ENCODE measurements at places on chromosomes 2 and 18.

DNA sequence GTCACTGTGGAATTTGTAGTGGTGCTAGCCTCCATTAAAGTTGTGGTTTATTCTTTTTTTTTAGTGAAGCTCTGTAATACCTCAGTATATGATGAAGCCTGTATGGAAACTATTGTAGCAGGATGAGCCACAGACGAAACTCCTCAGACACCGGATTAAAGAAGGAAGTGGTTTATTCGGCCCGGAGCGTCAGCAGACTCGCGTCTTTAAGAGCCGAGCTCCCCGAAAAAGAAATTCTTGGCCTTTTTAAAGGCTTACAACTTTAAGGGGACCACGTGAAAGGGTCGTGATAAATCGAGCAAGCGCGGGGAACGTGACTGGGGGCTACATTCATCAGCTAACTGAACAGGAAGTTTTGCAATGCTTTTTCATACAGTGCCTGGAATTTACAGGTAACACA lies 8.1 kb upstream of the CCL20 start:
- DNase-seq, result no peak

GRCh38 chr2:214436470-214436869 lies 25.6 kb downstream of the VWC2L start:
- DNase-seq, result no peak

DNA sequence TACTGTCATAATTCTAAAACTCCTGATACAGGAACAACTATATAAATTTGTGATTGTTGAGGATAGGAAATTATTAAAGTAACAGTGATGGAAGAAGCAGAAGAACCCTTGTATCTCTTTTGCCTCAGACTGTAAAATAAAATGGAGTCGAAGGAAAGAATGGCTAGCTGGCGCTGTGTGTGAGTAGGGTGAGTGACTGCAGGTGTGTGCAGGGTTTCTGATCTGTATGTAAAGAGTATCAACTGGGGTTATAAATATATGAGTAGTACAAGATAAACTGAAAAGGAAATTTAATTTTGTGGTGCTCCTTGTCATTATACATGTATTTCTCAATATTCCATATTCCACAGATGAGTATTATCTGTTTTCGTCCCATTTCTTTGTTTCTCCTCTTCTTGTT lies 15.2 kb downstream of the POLI start:
- DNase-seq, result no peak

- DNase-seq, result no peak
These were observed 17.5 kb downstream of the YWHAQ start for GRCh38 chr2:9613291-9613690.

DNA sequence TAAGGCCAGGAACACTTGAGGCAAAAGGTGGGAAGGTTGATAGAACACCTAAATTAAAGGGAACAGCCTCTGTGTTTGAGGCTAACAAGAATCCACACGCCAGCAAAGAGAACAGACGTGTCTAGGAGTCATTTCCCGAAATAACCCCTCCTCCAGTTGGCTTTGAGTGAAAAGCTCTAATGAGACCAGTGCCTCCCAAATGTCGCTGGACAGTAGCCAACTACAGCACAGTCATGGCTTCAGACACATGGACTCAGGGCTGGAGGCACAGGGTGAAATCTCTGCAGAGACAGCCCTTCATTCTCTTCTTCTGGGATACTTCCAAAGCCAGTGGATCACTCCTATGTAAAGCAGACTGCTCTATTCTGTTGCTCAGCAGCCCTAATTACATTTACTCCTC lies 49.6 kb downstream of the SOWAHC start:
- DNase-seq, result no peak

- no peak for DNase-seq
These were observed 1.5 kb downstream of the UCN start for GRCh38 chr2:27306573-27307286.

DNA sequence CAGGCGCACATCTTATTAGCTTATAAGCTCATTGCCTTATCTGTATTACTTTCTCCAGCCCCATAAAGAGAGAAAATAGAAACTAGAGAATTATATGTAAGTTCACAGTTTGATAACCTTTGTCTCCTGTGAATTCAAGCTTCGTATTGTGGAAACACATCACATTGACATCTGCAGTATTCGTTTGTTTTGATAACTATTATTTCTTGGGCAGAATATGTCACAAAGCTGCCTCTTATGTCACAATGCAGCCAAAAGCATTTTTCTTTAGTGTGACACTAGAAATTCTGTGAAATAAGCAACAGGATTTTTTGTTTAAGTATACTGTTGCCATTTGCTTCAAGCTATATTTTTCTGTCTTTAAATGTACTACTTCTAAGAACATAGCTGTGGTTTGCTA lies 221.5 kb downstream of the DOK6 start:
- DNase-seq, result no peak

DNA sequence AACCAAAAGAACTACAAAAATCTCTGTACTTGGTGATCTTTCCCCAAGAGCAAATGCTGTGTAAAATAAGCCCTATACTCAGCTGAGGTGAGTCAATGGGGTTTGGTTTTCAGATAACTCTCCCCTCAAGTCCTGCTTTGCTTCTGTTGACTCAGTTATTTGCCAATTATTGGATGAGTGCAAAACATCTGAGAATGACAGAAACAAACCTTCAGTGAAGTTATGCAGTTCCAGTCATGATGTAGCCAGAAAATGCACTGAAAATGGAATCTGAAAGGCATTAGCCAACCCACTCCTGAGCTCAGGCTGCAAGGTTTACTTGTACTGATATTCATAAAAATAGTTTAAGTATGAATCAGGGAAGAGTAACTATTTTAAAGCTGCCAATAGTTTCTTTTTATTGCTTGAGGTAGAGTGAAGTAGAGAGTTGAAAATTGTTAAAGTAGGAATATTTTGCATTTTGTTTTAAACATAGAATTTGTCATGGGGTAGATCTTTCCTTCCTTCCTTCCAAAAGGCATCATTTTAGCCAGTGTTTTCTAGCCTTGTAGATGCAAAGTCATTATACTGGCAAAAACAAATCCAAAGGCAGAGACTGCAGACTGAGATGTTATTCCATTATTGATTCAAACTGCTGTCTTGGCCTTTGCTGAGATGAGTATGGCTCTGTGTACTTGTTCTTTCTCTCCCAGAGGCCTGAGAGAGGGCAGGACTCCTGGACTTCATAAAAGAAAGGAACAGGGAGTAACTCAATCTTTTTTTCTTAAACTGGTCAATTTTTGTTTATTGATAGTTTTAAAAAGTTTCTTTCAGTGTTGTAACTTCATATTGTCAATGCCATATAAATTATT lies 215.3 kb downstream of the RND3 start:
- no peak for DNase-seq

- no peak for DNase-seq
These were observed 44.1 kb upstream of the EPAS1 start for GRCh38 chr2:46252891-46253659.

GRCh38 chr2:58271826-58272225 lies 30.7 kb upstream of the FANCL start:
- DNase-seq, result no peak

- no peak for DNase-seq
These were observed 173.3 kb downstream of the ALPK2 start for GRCh38 chr18:58455314-58456188.

DNA sequence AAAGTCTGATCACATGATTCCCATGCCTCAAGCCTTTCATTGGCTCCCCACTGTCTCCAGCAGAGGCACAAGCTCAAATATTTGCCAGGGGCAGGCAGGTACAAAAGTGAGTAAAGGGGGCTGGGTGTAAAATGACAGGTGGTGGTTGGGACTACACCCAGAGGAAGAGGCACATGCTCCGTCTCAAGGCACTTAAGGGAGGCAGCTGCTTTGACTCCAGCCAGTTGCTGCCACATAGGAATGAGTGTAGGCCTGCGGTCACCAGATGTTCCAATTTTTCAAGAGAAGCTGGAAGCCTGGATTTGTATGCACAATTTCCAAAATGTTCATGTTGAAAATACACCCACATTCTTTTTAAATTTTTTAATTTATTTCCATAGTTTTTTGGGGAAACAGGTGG lies 164.4 kb downstream of the UPP2 start:
- no peak for DNase-seq

- no peak for DNase-seq
These were observed 29.6 kb downstream of the SERTAD2 start for GRCh38 chr2:64624108-64624610.

GRCh38 chr18:68244786-68245185 lies 470.1 kb downstream of the TMX3 start:
- no peak for DNase-seq

DNA sequence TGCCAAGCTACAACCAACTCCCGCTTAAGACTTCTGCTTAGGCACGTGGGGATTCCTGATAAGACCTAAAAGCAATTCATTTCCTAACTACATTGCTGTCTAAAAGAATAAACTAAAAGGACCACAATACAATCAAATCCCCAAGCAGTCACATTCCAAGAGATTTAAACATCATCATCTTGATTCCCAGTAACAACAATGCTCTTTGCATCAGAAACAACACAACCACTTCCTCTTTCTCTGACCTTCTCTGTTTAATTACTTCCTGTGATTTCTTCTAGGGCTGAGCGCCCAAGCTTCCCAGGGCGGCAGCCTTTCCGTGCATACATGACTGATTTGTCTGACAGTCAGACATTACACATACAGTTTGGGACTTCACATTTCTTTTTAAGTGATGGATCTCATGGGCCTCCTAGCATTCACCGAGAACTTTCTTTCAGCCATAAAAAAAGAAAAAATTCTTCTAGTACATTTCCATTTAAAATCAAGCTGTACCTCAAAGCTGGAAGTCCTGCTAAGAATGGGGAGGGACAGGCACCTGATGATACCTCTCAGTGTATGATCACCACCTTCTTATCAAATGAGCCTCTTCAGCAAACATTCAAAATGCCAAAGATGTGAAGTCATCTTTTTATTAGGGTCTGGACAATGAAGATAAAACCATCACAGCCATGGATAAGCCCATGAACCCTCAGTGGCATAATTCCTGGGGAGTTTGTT lies 11.5 kb downstream of the SPRED2 start:
- no peak for DNase-seq

DNA sequence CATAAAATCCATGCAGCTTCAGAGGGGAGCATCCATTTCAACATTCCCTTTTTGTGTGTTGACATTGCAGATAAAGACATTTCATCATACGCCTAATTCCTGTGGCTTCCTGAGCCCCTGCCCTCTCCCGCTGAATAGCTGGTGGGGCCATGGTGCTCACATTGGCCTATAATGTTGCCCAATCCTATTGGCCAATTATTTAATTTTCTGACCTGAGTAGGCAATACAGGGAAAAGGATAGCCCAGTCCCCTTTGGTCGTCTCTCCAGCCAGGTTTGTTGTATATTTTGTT lies 163.8 kb upstream of the MYCN start:
- no peak for DNase-seq

DNA sequence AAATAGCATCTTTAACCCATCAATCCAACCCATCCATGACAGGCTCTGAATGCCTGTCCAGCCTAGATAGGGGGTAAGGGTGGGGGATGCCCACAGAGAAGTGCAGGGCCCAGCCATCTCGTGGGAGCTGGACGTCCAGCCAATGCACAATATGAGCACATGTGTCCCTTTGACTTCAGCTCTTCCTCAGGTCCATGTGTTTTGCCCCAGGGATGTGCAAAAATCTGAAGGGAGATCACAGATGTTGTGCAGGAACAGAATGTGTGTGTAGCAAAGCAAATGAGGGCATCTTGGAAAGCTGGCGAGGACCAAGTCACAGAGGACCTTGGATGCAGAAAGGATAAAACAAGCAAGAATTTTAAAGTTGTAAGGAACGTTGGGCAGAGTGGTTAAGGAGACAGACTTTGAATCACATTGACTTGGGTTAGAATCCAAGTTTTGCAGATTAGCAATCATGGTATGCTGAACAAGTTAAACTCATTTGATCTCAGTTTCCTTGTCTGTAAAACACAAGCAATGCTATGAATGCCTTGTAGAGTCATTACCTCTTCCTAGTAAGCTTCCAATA lies 104.5 kb downstream of the TTC32 start:
- DNase-seq, result no peak

DNA sequence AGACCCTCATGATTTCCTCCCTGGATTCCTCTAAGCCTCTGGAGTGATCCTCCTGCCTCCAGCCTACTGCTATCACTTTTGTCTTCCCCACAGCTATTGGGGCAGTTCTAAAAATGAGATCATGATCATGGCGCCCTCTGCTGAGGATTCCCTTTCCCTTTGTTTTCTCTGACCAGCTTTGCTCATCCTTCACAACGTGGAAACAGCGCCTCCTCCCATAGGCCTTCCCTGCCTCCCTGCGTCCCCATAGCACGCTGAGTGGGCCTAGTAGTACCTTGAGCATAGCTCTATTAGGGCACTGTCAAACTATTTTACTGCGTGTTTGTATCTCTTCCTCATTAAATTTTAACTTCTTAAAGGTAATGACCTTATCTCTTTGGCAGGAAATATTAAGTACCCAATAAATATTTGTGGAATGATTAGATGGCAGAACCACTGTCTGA lies 207.0 kb upstream of the FANCL start:
- no peak for DNase-seq

DNA sequence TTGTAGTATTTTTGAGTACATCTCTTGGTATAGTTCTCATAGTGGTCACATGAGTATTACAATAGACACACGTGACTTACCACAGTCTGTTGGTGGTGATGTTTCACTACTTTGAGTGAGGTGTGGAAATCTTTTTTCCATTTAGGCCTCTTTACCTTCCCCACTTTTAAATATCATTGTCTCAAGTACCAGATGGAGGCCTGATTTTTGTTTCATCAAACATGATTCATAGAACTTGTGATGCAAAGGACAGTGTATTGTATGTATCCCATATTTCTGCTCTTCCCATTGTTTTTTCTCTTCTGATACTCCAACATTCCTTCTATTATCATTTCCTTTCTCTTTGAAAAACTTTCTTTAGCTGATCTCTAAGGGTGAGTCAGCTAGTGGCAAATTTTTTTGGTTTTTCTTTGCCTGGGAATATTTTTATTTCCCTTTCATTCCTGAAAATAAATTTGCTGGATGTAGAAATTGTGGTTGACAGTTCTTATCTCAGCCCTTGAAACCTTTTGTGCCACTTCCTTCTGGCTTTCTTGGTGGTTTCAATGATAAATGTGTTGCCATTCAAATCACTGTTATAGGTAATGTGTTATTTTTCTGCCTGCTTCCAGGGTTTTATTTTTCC lies 32.8 kb downstream of the RFX8 start:
- no peak for DNase-seq

DNA sequence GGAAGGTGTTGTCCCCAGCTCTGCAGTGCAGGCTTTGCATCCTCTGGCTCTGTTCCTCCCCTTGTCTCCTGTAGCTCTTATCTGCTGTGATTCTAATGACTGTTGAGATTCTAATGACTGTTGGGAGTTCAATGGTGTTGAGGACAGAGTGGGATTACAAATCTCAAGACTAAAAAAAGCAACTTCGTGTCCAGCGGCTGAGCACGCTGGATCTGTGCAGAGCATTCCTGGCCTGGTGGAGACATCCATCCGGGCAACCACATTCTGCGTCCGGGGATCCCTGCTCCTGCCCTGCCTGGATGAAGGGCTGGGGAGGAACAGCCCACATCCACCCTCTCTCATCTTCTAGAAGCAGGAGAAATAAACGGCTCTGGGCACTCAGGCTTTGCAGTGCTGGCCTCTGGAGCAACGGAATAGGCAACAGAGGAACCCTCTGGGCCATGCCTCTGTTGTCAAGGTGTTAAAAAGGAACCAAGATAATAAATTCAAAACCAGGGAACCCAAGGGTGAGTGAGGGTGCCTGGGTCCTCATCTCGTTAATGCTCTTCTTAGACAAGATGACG lies 106.7 kb upstream of the ASB18 start:
- no peak for DNase-seq
